ENCODE measurements at places on chromosomes 5 and 9. TPM values are rescaled to one million over a fixed set of nuclear protein-coding genes. Genes with fewer than 3 reads are reported as not detected.
A peak's percentile ranks its signal among the peaks of the same experiment; 100 is the strongest.

- DNase-seq = peak; percentile 67
These were observed 518.1 kb downstream of the AGTPBP1 start for GRCh38 chr9:85223506-85224125.

DNA sequence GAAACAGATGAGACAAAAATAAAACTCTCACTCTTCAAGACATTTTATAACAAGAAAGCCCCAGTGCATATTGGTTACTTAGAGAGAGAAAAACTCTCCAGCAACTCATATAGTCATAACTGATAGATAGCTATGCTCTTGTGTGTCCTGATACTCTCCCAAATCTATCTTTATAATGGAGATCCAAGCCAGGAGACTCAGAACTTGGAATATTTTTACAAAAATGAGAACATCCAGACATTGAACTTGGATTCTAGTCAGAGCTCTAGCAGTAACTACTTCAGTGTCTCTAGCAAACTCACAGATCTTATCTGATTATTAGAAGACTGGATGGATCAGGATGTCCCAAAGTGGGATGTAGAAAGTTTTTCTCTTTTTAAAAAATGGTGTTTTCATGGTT, 412.7 kb upstream of the BRINP1 start:
- no peak for DNase-seq

GRCh38 chr9:2923766-2924379, 80.0 kb upstream of the PUM3 start:
- DNase-seq = no peak

DNA sequence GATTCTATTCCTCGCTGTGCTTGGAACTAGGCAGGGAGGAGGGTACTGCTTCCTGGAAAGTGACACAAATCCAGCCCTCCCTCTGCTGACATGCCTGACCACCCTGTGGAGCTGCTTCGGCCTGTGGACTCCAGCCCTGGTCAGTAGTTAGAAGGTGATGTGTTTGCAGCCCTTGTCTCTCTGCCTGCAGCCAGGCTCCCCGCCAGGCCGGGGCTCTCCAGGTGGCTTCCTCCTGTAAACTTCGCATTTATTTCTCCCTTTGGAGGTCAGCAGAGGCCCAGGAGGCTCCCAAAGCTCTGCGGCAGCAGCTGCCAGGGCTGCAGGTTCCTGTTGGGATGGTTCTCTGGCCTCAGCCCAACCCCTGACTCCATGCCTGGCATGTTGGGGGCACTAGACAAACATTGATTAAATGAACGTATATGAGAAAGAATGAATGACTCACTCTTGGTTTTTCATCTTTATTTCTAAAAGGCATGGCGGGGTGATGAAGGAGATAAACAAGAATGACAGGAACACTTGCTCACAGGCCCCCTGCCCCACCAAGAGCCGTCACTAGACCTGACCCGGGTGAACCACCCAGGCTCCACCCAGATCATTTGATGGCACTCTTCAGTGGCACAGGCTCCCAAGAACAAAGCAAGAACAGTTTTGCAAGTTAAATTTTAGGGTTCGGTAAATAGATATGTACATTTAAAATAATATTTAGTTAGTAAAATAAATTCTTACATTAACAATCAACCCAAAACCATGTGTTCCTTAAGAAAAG, 8.4 kb upstream of the IRX2 start:
- no peak for DNase-seq

DNA sequence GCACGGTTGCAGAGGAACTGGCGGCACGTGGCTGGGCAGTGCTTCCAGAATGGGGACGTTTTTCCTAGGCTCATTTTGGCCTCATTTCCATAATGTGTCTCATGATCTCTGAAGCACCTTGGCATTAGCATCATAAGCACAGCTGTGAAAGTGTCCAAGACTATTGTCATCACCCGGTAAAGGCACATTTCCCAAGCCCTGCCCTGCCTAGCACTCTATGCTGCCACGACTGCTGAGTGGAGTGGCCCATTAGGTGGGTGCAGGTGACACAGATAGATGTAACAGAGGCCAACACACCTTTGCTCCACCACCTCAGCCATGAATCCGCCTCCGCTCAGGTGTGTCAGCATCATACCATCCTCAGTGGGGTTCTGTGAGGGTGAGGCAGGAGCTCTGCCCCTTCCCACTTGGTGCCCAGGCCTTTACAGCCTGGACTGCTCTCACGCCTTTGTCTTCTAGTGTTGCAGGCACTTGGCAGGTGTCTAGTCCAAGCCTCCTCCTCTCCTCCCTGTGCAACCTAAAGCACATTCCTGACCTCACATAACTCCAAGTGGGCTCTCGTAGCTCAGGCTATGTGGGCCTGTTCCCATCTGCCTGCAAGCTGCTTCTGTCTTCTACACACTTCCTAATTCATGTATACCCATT, 213.0 kb downstream of the FSTL4 start:
- no peak for DNase-seq

Gene ZER1
- 6.6 TPM for total RNA-seq

Gene CNTRL
- total RNA-seq = 6.1 TPM

- DNase-seq = no peak
These were observed 43.3 kb upstream of the CDC42SE2 start for GRCh38 chr5:131220566-131220965.

GRCh38 chr5:35938568-35939227, at the start of gene CAPSL:
TSS of gene CAPSL (minus strand) at chr5:35938622. CDS start at chr5:35921120, 17,502 bp downstream.
- DNase-seq = no peak

- peak; percentile 4 for DNase-seq
These were observed 38.2 kb downstream of the FOCAD start for GRCh38 chr9:20722221-20722620.

DNA sequence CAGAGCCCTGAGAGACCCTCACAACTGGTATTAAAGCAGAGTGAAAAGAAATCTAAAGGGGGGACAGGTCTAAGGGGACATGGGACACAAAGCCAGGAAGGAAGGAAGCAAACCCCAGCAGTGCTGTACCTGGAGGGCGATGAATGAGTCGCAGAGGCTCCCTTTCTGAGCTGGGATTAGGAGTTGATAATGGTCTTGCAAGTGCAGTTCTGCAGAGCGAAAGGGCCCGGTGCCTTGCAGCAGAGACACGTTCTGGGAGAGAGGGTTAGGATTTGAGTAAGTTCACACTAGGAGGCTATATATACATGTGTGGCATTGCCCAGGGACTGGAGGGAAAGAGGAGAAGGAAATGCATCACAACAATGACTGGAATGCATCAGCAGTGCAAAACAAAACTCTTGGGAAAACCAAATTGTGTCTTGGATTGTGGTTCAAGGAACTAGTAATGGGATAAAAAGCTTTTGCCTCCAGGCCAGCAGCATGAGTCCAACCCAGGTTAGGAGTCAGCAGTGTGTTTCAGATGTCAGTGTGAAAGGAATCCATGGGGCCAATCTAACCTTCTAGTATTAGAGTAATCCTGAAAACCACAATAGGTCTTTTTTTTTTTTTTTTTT, 38.8 kb upstream of the LIFR start:
- peak; percentile 49 for DNase-seq

Gene NRG2
- 10.4 TPM for total RNA-seq
